Stimulated activated CD8-positive, alpha-beta memory T cell treated with anti-CD3 and anti-CD28 coated beads, Interleukin-2, amount 100 ng/mL, for 48 hours (primary cell): ENCODE measurements at places on chromosomes 16 and 17.

DNA sequence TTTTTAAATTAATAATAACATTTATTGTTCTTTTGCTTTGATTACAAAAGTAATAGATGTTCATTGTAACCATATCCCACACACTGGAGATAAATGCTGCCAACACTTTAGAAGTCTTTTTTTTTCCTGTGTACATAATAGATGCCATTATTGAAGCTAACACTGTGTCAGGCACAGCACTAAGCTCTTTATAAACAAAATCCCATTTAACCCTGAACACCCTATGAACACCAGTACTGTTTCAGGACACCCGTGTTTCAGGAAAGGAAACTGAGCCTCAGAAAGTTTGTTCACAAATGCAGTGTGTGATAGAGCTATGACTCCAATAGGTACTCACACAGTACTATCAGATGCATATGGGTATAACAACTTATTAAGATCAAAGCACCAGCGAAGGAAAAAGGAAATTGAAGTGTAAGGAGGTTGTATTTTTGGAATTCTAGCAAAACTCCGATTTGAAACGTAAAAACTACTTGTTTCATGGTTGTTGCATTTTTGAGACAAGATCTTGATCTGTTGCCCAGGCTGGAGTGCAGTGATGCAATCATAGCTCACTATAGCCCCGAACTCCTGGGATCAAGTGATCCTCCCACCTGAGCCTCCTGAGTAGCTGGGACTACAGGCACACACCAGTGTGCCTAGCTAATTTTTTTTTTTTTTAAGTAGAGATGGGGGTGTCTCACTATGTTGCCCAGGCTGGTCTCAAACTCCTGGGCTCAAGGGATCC is 2.0 kb upstream of the KIFC3 start:
- no peak for DNase-seq

GRCh38 chr17:7992924-7993323 is 9.5 kb upstream of the GUCY2D start:
- no peak for DNase-seq

DNA sequence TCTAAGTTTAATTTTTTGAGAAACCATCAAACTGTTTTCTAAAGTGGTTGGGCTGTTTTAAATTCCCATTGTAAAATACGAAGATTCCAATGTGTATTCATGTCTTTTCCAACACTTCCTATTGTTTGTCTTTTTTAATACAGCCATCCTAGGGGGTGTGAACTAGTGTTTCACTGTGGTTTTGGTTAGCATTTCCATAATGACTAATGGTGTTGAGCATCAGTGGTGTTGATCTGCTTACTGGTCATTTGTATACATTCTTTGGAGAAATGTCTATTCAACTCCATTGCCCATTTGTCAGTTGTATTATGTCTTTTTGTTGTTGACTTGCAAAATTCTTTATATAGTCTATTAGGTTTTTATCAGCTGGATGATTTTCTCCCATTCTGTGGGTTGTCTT is 239.2 kb upstream of the AXIN2 start:
- DNase-seq = no peak

GRCh38 chr16:330741-331140 is 21.8 kb downstream of the AXIN1 start:
- DNase-seq = no peak

DNA sequence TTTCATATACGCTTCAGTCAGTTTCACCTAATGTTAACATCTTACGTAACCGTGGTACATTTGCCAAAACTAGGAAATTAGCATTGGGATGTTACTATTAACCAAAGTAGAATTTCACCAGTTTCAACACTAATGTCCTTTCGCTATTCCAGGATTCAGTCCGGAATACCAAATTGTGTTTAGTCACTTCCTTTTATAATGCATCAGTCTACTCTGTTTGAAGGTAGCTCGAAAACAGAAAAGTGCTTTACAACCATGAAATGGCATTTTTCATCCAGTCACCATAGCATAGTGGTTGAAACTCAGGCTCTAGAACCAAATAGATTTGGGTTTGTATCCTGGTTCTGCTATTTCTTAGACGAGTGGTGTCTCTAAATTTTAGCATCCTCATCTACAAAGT is 29.4 kb downstream of the AP2B1 start:
- no peak for DNase-seq
